Melanocyte of skin (primary cell): ENCODE measurements at places on chromosomes 2 and 18. TPM values are rescaled to one million over a fixed set of nuclear protein-coding genes. Genes with fewer than 3 reads are reported as not detected.

The LPIN1 gene
- 86.9 and 91.2 TPM in 2 replicates for total RNA-seq

The CFAP65 gene
- under 0.01 TPM in 1 of 2 replicates, not detected in the other for total RNA-seq

The CCL20 gene
- 0.33 and 0.77 TPM in 2 replicates for total RNA-seq

The PDE11A gene
- 0.36 and 1.0 TPM in 2 replicates for total RNA-seq

The MGAT5 gene
- 16.7 and 26.2 TPM in 2 replicates for total RNA-seq

The MFF gene
- total RNA-seq, result 102 and 137 TPM in 2 replicates

The ADCY3 gene
- total RNA-seq, result 32.7 and 42.9 TPM in 2 replicates

The MATN3 gene
- 1.0 and 1.1 TPM in 2 replicates for total RNA-seq
